ENCODE measurements at places on chromosomes 16 and 17.

DNA sequence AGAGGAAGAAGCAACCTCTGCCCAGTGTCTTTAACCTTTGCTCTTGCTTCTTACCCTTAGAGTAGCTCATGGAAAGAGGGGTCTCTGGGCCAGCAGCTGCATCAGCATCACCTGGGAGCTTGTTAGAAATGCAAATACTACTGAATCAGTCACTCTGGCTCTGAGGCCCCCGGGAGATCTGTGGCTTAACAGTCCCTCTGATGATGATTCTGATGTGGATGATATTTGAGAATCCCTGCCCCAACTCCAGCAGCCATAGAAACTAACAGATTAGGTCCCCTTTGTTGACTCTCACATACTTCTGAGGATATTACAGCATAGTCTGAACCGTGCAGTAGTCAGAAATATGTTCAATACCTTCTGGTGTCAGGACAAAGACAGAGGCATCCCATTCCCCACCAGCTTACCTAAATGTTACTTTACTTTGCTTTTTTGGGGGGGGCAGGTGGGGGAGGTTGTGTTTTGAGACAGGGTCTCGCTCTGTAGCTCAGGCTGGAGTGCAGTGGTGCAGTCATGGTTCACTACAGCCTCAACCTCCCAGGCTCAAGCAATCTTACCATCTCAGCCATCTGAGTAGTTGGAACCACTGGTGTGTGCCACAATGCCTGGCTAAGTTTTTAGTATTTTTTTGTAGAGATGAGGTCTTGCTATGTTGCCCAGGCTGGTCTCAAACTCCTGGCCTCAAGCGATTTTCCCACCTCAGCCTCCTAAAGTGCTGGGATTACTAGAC, 220.1 kb downstream of the CCDC182 start:
- no peak for DNase-seq

- DNase-seq = no peak
Observed at GRCh38 chr16:51797669-51798259, 646.7 kb upstream of the SALL1 start.

DNA sequence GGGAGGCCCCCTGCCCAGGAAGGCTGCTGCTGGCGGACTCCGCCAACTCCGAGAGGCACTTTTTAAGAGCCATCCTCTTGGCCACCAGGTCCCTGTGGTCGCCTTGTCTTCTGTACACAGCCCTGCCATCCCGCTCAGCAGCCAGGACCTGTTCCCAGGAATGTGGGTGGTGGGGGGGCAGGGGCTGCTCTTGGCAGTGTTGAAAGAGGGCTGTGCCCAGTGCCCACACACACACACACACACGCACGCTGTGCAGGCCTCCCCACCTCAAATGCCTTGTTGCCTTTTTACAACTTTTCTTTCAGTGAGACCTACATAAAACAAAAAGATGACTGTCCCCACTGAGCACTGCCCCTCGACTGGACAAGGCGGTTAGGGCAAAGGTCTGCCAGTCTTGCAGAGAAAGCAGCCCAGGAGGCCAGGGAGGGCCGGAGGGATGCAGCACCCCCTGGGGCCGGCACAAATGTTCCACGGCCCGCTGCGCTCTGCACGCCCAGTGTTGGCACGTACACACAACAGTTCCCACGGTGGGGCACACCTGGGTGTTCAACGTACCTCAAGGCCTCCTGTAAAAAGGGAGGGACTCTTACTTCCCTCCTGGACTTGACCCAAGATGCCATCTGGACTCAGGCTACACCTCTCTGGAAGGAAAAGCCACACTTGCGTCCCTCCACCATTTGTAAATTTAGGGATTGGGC, 18.5 kb upstream of the PITPNA start:
- no peak for DNase-seq

DNA sequence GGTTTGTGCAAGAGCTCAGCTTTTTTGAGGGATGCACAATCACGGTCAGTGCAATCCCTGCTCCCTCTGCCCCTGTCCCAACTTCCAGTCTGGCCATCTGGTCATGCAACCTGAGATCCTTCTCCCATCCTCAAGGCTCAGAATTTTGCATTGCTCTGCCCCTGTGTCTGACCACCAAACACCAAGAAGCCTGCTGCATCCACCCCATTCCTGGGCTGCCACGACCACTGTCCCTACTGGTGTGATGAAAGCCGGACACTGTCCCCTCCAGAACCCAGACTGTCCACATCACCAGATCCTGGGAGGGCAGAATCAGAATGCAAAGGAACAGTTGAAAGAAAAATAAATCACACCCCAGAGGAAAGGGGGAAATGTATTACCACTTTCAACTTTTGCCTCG, 231.0 kb downstream of the C16orf78 start:
- no peak for DNase-seq

- DNase-seq = peak; percentile 89
Observed at GRCh38 chr16:22192261-22193062, 13.6 kb upstream of the EEF2K start.

GRCh38 chr17:65191811-65192740, 54.9 kb downstream of the RGS9 start:
- no peak for DNase-seq

DNA sequence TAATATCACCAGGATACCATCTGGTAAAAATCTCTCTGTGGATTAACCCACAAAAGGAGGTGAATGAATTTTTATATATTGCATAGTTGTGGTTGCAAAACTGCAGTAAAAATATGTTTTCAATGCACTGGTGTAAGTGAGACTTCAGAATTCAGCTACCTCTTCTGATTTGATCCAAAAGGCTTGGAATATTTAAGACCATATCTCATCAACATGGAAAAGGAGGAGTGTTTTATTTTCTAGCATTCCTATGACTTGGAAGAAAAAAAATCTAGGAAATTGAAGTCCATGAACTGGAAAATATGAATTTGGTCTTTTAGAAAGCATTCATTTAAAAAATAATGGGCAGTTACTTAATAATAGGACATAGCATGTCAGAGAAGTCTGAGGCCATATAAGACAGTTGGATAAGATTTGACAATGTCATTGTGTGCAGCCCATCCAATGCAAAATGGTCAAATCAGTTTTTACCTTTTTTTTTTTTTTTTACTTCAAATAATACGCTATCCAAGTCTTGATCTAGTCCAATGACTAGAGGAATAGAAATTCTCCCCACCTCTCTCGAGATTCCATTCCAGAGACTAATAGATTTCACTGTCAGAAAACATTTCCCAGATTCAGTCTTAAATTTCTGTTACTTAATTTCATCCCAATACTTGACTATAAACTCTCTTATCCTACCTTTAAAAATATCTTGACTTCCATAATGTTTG, 364.9 kb upstream of the PMFBP1 start:
- DNase-seq = no peak

DNA sequence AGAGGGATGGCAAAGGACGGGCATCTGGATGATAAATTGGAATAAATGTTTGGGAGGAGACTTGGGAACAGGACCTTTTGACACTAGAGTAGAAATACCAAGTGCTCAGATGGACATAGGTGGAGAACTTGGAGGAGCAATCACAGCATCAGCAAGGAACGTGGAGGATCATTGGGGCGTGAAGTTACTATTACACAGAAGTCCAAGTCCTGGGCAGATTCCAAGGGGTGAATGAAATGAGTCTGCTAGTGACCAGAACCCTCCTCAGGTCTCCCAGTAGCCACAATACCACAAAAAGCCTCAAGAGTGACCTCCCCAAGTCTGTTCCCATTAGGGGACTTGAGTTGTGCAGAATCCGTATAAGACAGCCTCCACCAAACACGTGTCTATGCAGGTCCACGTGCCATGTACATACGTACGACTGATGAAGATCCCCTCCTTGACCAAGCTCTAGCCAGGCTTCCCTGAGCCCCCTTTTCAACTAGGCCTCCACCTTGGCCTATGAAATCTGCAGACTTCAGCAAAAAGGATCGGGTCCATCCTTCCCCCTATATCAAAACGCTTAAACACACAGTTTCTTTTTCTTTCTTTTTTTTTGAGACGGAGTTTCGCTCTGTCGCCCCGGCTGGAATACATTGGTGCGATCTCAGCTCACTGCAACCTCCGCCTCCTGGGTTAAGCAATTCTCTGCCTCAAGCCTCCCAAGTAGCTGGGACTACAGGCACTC, 2.2 kb downstream of the C17orf67 start:
- DNase-seq = no peak

- no peak for DNase-seq
Observed at GRCh38 chr17:75565066-75565465, 22.5 kb upstream of the MYO15B start.

- DNase-seq = no peak
Observed at GRCh38 chr17:57687642-57688041, 57.5 kb downstream of the CCDC182 start.

DNA sequence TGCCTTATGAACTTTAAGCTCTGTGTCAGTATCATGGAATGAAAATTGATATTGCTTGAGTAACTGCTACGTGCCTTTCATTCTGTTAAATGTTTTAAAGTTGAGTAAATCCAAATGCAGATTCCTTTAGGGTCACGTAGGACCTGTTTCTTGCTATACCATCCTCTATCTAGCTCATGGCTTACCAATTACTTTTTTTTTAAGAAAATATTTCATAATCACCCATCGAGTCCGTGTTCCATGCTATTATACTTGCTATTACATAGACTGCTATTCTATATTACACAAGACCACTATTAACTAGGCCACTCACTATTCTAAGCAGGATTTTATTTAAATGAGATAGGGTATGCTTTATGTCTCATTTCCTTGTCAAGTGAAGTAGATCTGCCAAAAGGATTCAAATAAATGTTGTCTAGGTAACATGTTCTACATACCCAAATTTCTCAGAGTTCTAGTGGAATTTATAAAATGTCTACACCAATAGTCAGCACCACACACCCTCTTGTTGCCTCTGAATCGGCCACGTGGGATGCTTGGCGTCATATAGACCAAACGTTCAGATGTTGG, 11.9 kb downstream of the ANKFN1 start:
- DNase-seq = no peak

DNA sequence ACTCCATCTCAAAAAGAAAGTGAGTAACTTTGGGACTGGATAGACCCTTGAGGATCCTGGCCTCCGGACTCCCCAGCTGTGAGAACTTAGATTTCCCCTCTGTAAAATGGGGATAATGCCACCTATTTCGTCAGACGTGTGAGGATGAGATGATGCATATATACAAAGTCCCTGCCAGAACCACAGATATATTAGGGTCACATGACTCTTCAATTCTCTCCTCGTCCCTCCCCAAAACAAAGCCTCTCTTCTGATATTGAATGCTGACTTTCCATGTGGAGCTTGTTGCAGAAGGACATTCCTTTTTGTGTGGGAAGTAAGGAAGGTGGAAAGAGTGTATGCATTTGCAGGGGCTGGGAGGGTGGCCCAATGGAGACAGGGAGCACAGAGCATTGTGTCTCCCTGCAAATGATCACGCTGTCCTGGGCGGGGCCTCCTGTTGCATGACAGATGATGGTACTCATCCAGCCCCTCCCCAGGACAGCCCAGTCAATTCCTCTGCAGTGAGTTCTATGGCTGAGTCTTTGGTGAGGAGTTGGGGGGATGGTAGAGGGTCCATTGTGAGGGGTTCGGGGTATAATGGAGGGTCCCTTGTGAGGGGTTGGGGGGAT, 35.1 kb upstream of the MGAT5B start:
- no peak for DNase-seq

- DNase-seq = no peak
Observed at GRCh38 chr16:20072874-20073202, 852 bp downstream of the GPR139 start.

- DNase-seq = no peak
Observed at GRCh38 chr17:41360296-41360995, 9.2 kb downstream of the KRT33B start.
